ENCODE measurements at places on chromosomes 12 and 14. TPM values are rescaled to one million over a fixed set of nuclear protein-coding genes. Genes with fewer than 3 reads are reported as not detected.

Gene DEGS2
- total RNA-seq = 11.5 TPM

Gene PRB2
- total RNA-seq = not detected

Gene ZNF641
- 26.5 TPM for total RNA-seq

Gene GARIN6
- total RNA-seq = not detected

Gene RTL1
- 8.5 TPM for total RNA-seq

Gene LYZ
- total RNA-seq = 115 TPM

Gene HOXC10
- total RNA-seq = 23.5 TPM

Gene PHLDA1
- total RNA-seq = 18.9 TPM

Gene CFAP54
- total RNA-seq = 8.5 TPM

Gene SCNN1A
- 131 TPM for total RNA-seq

Gene HOXC12
- not detected for total RNA-seq

Gene BRI3BP
- total RNA-seq = 8.1 TPM

Gene SLCO1B1
- total RNA-seq = not detected
